Activated naive CD8-positive, alpha-beta T cell treated with anti-CD3 and anti-CD28 coated beads, Interleukin-2, amount 10 ng/mL, durations not matched to agents 7 days and 5 days (primary cell): ENCODE measurements at places on chromosomes 6 and 20. TPM values are rescaled to one million over a fixed set of nuclear protein-coding genes. Genes with fewer than 3 reads are reported as not detected.

TNFRSF6B gene
- total RNA-seq, result not detected

DOK5 gene
- total RNA-seq, result not detected

SLCO4A1 gene
- total RNA-seq, result 57.5 TPM

SLC26A8 gene
- total RNA-seq, result not detected

SIRPB2 gene
- not detected for total RNA-seq

VWA7 gene
- total RNA-seq, result 5.7 TPM

MEP1A gene
- total RNA-seq, result not detected

BEND6 gene
- total RNA-seq, result not detected

NOX3 gene
- not detected for total RNA-seq
